ENCODE measurements at places on chromosomes 7 and 10. TPM values are rescaled to one million over a fixed set of nuclear protein-coding genes. Genes with fewer than 3 reads are reported as not detected.

NYAP1 gene
- total RNA-seq, result 0.12 TPM

AGBL3 gene
- total RNA-seq, result 2.8 TPM

CEP55 gene
- total RNA-seq, result 75.6 TPM

MRC1 gene
- not detected for total RNA-seq

EEPD1 gene
- total RNA-seq, result 1.4 TPM

DNA sequence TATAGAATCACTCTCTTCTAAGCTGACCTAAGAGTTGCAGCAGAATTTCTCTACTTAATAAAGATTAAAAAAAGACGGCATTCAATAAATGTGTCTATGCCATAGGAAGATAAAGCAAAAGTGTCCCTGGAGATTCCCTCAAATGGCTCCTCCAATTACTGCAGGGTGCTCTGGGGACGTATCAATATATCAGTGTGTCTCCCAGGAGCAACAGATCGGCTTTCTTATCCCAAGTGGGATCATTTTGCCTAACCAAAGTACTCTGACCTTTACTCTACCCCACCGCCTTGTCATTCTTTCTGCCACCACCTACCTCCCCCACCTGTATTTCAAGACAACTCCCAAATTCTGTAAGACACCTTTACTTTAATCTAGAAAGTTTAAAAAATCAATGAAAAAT is 202.0 kb upstream of the SEMA3C start:
- no peaks in the 10 kb centered on the region for H3K36me3 ChIP-seq
- H3K4me3 ChIP-seq, result no peak overlapping the region
- no peak overlapping the region for H3K27ac ChIP-seq
- no peak for DNase-seq
- no peaks in the 10 kb centered on the region for H3K27me3 ChIP-seq

GRCh38 chr10:9198611-9199010 is 1144.1 kb downstream of the GATA3 start:
- H3K36me3 ChIP-seq, result no peaks in the 10 kb centered on the region
- no peak for DNase-seq
- H3K27ac ChIP-seq, result no peak overlapping the region
- peaks cover 14% of the 10 kb centered on the region for H3K27me3 ChIP-seq
- H3K4me1 ChIP-seq, result no peaks in the 10 kb centered on the region

GRCh38 chr7:15557686-15558085 is 4.1 kb downstream of the AGMO start:
- no peak for DNase-seq
- H3K36me3 ChIP-seq, result no peaks in the 10 kb centered on the region
- H3K4me1 ChIP-seq, result no peaks in the 10 kb centered on the region
- H3K27me3 ChIP-seq, result no peaks in the 10 kb centered on the region

GRCh38 chr7:93316730-93317129 is 84.6 kb downstream of the VPS50 start:
- H3K4me3 ChIP-seq, result no peak overlapping the region
- H3K27ac ChIP-seq, result no peak overlapping the region
- H3K36me3 ChIP-seq, result peaks cover 6% of the 10 kb centered on the region

DNA sequence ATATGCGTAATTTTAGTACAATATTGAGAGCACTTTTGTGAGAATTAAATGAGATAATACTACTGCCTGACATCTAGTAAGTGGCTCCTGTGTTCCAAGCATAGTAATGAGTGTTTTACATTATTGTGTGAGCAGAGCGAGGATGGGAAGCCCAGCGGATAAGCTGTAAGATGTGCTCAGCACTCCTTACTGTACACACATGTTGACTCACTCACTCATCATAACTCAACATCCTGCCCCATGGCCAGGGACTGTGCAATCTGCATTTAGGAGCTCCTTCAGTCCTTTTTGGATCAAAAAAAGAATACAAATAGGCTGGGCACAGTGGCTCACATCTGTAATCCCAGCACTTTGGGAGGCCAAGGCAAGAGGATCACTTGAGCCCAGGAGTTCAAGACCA is 72.9 kb upstream of the NEBL start:
- no peak for DNase-seq
- no peak overlapping the region for H3K4me3 ChIP-seq
- H3K4me1 ChIP-seq, result no peaks in the 10 kb centered on the region
- H3K27me3 ChIP-seq, result no peaks in the 10 kb centered on the region

GRCh38 chr10:123637326-123637880 is 28.8 kb upstream of the GPR26 start:
- H3K4me1 ChIP-seq, result no peaks in the 10 kb centered on the region
- no peak for DNase-seq
- peaks cover 4% of the 10 kb centered on the region for H3K27me3 ChIP-seq
- no peak overlapping the region for H3K27ac ChIP-seq
- H3K4me3 ChIP-seq, result no peak overlapping the region

GRCh38 chr10:96502561-96503282 is 11.0 kb downstream of the TLL2 start:
- no peak overlapping the region for H3K4me3 ChIP-seq
- peaks cover 15% of the 10 kb centered on the region for H3K27me3 ChIP-seq
- no peaks in the 10 kb centered on the region for H3K4me1 ChIP-seq
- no peaks in the 10 kb centered on the region for H3K36me3 ChIP-seq
